ENCODE measurements at places on chromosomes 3 and 15.

- DNase-seq = no peak
Observed at GRCh38 chr15:49320351-49320750, 102.7 kb upstream of the FGF7 start.

DNA sequence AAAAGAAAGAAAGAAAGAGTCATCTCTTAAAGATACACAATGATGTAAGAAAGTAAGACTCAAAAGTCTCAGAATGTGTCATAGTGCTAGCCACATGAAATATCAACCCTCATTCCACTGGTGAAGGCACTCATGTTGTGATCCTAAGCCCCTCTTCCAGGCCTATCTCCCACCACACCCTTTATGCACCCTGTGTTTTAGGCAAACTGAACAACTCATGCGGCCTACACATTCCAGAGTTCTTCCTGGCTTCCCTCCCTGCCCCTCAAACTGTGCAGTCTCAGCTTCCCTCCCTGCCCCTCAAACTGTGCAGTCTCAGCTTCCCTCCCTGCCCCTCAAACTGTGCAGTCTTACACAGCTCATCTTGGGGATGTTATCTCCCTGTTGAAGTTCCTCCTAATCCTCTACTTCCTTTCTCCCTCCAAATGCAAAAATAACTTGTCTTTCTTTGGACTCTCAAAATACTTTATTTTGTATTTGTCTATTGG lies 69.0 kb upstream of the FNDC3B start:
- DNase-seq = peak; percentile 35

GRCh38 chr15:93179072-93179471 lies 90.1 kb upstream of the RGMA start:
- no peak for DNase-seq

GRCh38 chr3:98791341-98792325 lies 28.5 kb downstream of the ST3GAL6 start:
- DNase-seq = no peak

DNA sequence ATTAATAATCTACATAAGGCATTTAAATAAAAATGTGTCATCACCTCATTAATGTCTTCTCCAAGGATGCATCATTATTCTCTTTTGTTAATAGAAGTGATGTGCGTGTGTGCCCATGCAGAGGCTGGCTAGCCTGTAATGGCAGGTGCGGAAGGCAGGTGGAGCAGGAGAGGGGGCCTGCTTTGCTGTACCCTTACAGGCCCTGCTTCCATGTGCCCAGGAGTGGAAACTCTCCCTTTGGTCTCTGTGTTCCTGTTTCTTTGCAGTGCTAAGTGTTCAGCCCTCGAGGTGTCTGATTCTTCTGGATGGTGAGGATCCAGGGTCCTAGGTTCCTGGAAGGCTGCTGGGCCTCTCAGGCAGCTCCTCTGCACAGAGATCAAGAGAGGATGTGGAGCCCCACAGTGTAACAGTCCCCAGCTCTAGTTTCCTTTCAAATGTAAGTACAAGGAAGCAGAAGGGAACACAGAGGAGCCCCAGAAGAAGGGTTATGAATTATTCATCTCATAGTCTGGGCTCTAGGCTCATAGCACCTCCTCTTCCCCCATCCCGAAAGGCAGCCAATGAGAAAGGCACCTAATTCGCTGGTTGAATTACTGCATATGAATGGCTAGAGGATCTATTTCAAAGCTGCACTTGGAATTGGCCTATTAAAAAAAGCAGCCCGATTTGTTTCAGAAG lies 39.2 kb upstream of the AGBL1 start:
- DNase-seq = no peak

- no peak for DNase-seq
Observed at GRCh38 chr15:101120987-101121386, 130.9 kb downstream of the CHSY1 start.

GRCh38 chr3:72446218-72447058 lies 401.8 kb downstream of the SHQ1 start:
- no peak for DNase-seq

DNA sequence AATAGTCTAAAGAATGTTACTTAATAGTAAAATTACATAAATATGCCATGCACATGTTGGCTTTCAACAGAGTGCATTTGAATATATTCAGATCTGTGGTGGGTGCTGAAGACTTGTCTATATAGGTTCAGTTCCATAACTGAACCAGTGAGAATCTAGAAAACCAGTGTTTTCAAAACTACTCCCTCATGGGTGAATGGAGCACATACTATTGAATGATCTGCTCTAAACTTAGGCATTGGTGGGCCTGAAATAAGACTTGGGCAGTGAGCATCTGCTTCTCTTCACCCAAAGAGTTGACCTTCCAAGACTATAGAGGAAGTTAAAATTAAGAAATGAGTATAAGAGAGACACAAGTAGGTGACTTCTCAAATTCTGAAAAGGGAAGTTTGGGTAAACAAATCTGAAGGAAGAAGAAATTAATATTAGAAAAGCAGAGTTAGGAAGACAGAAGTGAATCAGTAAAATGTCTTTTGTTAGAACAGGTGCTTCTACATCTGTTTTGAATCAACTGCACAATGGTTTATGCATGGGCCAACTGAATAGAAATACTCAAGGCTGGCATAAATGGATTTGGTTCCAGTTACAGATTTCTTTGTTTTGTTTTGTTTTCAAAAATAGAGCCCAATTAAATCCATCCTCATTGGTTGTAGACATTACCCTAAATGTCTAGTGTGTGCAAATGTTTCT lies 19.3 kb downstream of the ALCAM start:
- DNase-seq = no peak

DNA sequence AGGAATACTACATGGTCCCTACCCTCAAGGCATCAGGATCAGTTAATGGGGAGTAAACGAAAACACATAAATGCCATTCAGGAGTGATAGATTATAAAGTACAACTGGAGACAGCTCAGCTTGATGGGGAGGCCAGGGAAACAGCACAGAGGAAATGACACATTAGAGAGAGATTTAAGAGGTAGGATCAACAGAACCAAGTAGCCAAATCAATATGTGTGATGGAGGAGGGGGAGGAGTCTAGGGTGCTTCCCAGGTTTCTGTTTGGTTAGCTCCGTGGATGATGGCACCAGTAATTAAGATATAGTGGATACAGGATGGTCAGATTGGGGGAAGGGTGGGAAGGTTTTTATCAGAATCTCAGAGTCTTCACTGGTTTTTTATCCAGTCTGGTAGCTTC lies 229.5 kb upstream of the ROPN1 start:
- DNase-seq = no peak

DNA sequence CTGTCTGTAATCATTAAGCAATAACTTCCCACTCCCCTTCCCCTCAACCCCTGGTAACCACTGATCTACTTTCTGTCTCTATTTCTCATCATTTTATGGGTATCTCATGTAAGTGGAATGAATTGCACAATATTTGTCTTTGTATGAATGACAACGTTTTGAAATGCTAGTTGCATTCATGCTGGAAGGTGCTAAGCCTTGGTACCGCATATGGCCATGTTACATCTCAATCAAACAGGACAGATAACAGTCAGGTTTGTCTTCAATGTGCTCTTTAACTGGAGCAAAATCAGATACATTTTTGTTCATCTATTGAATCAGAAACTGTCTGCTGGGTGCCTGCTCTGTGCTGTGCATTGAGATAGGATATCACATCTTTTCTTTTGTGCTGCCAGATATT lies 134.2 kb downstream of the AGBL1 start:
- DNase-seq = no peak

- DNase-seq = no peak
Observed at GRCh38 chr15:91886878-91887277, 33.4 kb downstream of the SLCO3A1 start.

DNA sequence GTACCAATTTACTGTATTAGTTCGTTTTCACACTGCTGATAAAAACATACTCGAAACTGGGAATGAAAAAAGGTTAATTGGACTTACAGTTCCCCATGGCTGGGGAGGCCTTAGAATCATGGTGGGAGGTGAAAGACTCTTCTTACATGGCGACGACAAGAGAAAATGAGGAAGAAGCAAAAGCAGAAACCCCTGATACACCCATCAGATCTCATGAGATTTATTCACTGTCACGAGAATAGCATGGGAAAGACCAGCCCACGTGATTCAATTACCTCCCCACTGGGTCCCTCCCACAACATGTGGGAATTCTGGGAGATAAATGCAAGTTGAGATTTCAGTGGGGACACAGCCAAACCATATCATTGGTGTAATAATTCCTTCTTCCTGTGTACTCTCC lies 69.6 kb downstream of the C3orf20 start:
- no peak for DNase-seq

DNA sequence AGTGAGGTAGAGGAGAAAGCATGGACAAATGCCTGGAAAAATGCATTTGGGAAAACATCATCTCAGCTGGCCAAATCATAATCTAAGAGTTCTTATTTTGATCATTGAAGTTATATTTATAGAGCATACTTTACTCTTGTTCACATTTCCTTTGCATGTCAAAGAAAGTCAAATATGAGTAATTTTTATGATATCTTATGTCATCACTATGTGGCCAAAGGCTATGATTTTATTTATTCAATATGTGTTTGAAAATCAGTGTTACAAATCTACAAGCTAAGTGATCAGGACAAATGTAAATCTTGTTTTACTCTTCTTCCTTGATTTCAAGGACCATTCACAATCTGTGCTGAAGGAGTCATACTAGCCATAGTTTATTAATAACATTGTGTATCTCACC lies 237.2 kb upstream of the DPH6 start:
- DNase-seq = no peak

- peak; percentile 25 for DNase-seq
Observed at GRCh38 chr3:3074551-3075257, 35.5 kb downstream of the IL5RA start.

- no peak for DNase-seq
Observed at GRCh38 chr3:113222451-113223086, 11.2 kb downstream of the BOC start.

DNA sequence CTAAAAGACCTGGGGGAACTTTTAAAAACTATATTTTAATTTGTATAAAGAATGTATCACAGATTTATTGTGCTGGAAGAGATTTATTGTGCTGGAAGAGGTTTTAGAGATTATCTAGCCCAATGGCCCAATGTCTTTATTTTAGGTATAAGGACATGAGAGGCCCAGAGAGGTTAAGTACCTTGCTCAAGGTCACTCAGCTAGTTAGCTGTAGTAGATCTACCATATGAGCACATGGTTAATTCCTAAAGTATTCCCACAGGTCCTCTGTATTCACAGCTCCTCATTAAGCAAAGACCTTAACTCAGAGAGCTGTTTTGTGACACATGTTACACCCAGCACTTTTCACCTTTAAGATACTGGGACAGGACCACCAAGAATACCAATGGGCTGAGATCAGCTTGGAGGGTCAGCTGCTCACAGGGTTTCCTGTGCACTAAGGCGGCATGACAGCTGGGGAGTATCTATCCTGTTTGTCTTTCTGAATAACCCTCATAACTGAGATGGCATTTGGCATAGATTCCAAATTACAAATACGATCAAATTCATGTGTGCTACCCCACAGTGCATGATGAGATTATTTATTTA lies 143.1 kb upstream of the TBL1XR1 start:
- DNase-seq = no peak

GRCh38 chr3:160450846-160451245 lies 1.3 kb upstream of the TRIM59 start:
- no peak for DNase-seq

- no peak for DNase-seq
Observed at GRCh38 chr3:73521734-73522336, 102.9 kb downstream of the PDZRN3 start.

DNA sequence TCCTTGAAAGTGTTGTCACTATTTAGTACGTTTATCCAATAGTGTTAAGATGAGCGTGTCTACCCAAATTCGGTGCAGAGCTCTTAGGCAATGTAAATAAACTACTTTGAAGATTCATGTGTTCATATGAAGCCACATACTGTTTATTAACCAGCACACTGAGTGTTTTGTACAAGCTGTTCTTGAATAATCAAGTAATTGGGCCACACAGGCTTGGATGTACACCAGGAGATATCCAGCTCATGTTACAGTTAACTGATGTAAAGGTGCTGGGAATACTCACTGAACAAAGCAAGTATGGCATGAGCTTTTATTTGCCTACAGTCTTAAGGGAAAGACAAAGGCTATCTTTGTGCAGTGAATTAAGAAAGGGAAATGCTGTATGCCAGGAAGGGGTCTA lies 632 bp upstream of the DHX36 start:
- no peak for DNase-seq

GRCh38 chr3:68878962-68879361 lies 53.4 kb downstream of the TAFA4 start:
- DNase-seq = no peak

DNA sequence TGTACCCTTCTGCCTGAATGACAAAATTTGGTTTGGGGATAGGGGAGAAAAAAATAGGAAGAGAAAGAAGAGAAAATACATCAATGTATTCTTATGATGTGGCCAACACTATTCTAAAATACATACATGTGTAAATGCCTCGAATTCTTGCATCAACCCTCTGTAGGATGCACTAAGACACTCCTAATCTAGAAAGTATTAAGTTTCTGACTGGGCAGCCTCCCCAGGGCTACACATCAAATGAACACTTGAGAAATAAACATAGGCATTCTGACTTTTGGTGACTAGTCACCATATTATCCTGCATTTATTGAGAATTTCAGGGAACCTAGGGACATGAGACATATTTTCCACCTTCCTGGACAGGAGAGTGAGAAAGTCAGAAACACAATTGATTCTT lies 109.2 kb downstream of the CPNE4 start:
- no peak for DNase-seq

GRCh38 chr3:70608434-70608833 lies 296.0 kb upstream of the MDFIC2 start:
- DNase-seq = no peak

GRCh38 chr3:16496408-16497222 lies 16.9 kb downstream of the RFTN1 start:
- DNase-seq = no peak

DNA sequence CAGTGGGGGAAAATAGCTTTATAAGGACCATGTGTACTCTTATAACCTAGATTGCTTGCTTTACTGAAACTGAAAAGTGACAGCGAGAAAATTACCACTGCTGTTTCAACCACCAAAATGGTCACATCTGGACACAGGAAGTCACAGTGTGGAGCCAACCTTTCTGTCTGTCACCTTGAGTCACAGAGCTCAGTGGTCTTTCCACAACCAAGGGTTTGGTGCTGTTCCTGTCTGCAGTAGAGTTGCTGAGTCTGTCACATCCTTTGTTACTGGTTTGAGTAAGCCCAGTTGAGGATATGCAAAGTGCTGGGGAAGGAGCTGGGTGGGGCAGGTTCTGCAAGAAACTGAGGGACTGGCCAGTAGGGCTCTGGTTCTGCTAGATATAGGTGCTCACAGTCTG lies 139.1 kb upstream of the EIF1B start:
- peak; percentile 57 for DNase-seq

- DNase-seq = no peak
Observed at GRCh38 chr3:170804078-170804477, 65.9 kb downstream of the RPL22L1 start.

- no peak for DNase-seq
Observed at GRCh38 chr15:69407719-69408400, 6.3 kb upstream of the KIF23 start.

GRCh38 chr3:61612211-61613194 lies 51.1 kb downstream of the PTPRG start:
- DNase-seq = no peak

DNA sequence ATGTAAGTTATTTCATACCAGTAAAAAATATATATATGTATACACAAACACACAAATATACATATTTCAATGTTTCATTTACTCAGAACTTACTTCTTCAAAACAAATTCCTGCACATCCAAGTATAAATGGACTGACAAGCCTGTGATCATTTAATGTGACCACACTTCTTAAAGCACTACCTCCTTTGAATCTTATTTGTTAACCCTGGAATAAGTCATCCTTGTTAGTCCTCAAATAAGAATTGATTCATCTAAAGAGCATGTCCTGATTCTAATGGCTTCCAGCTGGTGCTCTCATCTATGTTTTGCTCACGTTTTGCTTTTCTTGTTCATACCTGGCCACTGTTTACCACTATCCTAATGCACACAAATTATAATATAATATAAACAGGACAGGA lies 103.9 kb upstream of the UBP1 start:
- no peak for DNase-seq
